ENCODE measurements at places on chromosomes 5 and 9. TPM values are rescaled to one million over a fixed set of nuclear protein-coding genes. Genes with fewer than 3 reads are reported as not detected.

GRCh38 chr9:6930827-6931226 is 173.1 kb downstream of the KDM4C start:
- H3K4me3 ChIP-seq: peak overlapping the region; percentile 28
- H3K4me1 ChIP-seq: peaks cover 32% of the 10 kb centered on the region
- DNase-seq: peak; percentile 78
- H3K27me3 ChIP-seq: no peaks in the 10 kb centered on the region
- no peaks in the 10 kb centered on the region for H3K36me3 ChIP-seq

Gene NTRK2
- total RNA-seq: not detected

DNA sequence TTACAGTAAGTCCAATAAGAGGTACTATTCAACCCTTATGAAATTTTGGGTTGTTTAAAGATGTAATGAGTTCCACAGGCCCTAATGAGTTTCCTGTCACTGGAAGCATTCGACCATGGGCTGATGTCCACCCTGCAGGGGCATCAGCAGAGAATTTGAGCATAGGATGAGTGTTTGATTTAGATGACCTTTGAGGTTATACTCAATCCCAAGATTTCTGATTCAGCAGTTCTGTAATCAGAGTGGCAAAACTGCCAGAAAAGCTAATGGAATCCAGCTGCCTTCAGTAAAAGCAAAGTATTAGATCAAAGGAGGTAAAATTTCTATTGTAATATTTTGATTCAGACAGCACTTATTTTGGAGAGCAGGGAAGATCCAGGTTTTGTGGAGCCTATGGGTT is 68.3 kb downstream of the COX7C start:
- no peaks in the 10 kb centered on the region for H3K36me3 ChIP-seq
- no peak overlapping the region for H3K4me3 ChIP-seq
- H3K27me3 ChIP-seq: 0 out of 2 replicates have a peak, but pooled peaks cover 6% of the 10 kb centered on the region
- no peak overlapping the region for H3K27ac ChIP-seq
- H3K4me1 ChIP-seq: no peaks in the 10 kb centered on the region

- no peak overlapping the region for H3K4me3 ChIP-seq
- no peak overlapping the region for H3K27ac ChIP-seq
- DNase-seq: no peak
- no peaks in the 10 kb centered on the region for H3K4me1 ChIP-seq
- no peaks in the 10 kb centered on the region for H3K27me3 ChIP-seq
- H3K36me3 ChIP-seq: no peaks in the 10 kb centered on the region
Observed at GRCh38 chr9:9341203-9341602, 1271.6 kb downstream of the PTPRD start.

- DNase-seq: peak; percentile 84
- H3K27ac ChIP-seq: no peak overlapping the region
- H3K36me3 ChIP-seq: no peaks in the 10 kb centered on the region
- H3K4me3 ChIP-seq: no peak overlapping the region
- H3K27me3 ChIP-seq: peaks cover 16% of the 10 kb centered on the region
Observed at GRCh38 chr5:176676361-176676824, 29.1 kb downstream of the TSPAN17 start.

DNA sequence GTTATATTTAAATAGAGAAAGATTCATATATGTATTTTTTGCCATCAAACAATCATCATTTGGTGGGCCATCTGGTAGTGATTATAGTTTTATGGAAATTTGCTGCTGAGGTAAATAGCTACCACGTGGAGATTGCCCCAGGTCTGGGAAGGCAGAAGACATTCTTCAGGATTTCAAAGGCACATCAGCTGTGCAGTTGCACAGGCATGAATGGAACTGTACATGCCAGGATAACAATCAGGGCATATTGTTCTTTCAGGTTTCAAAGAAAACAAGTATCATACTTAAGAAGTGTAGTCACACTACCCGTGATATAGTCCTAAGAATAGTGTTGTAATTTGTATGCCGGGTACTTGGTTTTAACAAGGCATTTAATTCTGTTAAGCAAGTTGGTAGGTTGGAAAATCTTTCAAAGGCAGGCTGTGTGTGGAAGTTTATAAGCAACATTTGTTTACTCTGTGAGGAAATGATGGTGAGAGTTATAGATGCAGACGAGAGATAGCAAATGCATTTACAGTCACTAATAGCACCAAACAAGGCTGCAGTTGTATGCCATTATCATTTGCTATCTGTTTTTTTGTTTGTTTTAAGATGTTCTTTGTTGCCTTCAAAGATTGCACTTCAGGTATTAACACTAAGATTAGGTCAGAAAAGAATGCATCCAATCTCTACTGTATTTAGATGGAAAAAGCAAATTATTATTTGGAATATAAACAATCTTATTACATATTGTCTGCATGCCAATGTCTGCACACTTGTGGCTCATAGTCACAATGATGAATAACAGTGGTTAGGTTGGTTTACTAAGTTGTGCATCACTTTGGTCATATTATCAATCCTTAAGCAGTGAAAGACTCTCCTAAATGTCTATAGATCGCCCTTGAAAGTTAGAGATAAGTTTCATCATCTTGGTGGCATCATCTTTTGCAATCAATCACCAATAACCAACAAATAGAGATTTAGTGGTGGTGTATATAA is 55.3 kb downstream of the RPS23 start:
- H3K27me3 ChIP-seq: no peaks in the 10 kb centered on the region
- 0 out of 2 replicates have a peak, but pooled peaks cover 3% of the 10 kb centered on the region for H3K4me1 ChIP-seq
- peak; percentile 10 for DNase-seq
- no peak overlapping the region for H3K4me3 ChIP-seq
- no peak overlapping the region for H3K27ac ChIP-seq

DNA sequence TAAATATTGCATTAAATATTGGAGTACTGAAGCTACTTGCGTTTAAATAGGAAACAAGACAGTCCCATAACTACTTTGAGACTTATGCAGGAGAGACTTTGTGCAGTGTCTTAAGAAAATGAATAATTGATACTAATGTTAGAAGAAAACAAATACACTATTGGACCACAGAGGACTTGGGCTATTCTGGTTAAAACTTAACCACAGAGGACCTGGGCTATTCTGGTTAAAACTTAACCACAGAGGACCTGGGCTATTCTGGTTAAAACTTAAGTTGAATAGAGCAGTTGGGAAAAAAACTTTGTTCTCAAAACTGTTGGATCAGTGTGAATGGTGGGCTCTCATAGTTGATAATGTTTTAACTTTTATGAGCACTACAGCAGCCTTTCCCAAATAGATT is 141.7 kb downstream of the WDR70 start:
- no peak for DNase-seq
- H3K4me1 ChIP-seq: no peaks in the 10 kb centered on the region
- no peak overlapping the region for H3K4me3 ChIP-seq

Gene SPATA9
- not detected for total RNA-seq

DNA sequence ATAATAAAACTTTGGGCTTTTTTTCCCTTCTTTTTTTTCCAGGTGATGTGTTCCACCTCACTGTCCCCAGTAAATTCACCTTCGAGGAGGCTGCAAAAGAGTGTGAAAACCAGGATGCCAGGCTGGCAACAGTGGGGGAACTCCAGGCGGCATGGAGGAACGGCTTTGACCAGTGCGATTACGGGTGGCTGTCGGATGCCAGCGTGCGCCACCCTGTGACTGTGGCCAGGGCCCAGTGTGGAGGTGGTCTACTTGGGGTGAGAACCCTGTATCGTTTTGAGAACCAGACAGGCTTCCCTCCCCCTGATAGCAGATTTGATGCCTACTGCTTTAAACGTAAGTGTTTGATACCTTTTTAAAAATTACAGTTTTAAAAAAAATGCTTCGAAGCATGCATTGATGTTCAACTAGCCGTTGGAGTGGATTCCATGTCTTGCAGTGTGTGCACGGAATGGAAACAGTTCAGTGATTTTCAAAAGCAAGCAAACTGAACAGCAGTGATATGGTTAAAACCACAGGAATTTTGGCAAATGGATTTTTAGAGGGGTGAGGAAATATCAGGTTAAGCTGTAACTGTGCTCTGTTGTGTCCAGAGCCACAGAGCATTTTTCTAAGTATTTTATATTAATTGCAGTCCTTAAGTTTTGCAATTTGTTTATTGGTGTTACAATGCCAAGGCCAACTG is 40.7 kb downstream of the VCAN start:
- H3K27ac ChIP-seq: no peak overlapping the region
- H3K4me3 ChIP-seq: no peak overlapping the region
- H3K36me3 ChIP-seq: peaks cover 33% of the 10 kb centered on the region
- H3K4me1 ChIP-seq: peaks cover 11% of the 10 kb centered on the region
- H3K27me3 ChIP-seq: no peaks in the 10 kb centered on the region
- no peak for DNase-seq

Gene GNA14
- not detected for total RNA-seq

DNA sequence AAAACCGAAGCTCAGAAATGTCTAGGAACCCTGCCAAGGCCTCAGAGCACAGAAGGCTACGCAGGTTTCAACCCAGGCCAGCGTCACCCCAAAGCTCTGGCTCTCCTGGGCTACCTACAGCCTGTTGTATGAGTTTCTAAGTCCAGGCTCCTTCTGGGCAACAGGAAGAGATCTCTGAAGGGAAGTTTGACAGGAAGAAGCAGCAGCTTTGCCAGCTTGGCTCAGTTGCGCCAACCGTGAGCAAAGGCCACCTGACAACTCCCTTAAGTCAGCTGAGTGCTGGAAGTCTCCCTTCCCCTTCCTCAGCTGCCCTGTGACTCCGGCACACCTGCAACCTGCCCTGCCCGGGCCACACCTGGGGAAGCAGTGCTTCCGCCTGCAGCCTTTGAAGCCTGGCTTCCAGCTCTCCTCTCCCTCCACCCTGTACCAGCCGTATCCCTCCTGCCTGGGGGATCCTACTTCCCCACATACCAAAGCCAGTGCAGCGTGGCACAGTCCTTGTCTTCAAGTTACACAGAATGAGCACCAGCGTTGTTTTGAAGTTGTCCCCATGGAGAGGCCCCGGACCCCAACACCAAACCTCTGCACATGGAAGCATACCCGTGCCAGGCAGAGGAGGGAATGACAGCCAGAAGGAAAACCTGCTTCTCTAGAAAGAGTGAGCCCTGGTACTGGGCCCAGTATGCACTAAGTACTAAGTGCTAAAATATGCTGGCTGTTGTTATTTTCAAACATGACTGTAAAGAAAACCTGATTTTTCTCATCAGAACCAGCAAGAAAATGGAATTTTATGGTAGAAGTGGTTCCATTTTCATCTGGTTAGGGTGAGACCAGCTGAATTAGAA is 36.5 kb downstream of the SHB start:
- no peaks in the 10 kb centered on the region for H3K36me3 ChIP-seq
- H3K27me3 ChIP-seq: no peaks in the 10 kb centered on the region
- H3K4me1 ChIP-seq: peaks cover 27% of the 10 kb centered on the region
- H3K27ac ChIP-seq: no peak overlapping the region
- peak; percentile 38 for DNase-seq

DNA sequence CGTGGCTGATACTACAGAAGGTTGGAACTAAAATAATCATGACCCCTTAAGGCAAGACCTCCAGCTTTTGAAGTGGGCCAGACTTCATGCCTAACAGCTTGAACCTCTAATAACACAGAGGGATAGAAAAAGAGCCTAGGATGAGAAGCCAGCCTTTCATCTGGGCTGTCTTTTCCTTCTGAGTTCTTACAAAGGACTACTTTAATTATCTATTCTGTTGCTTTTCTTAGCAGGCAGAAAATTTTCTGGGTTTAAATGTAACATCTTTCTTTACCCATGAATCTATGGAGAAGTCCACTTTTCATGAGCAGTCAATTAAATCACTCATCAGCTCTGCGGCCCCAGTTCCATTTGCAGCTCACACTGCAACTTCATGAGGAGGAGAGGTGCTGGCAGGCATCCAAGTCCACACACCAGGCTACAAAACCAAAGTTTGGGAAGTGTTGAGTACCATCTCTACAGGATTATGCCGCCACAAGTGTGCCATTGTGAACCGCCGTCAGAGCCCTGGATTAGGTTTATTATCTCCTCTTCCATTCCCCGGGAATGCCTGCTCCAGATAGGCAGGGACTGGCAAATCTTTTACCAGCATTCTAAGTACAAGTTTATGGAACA is 192.0 kb downstream of the TLE4 start:
- H3K4me3 ChIP-seq: no peak overlapping the region
- peak; percentile 19 for DNase-seq
- no peak overlapping the region for H3K27ac ChIP-seq
- no peaks in the 10 kb centered on the region for H3K27me3 ChIP-seq
- H3K4me1 ChIP-seq: peaks cover 6% of the 10 kb centered on the region

Gene ISL1
- total RNA-seq: not detected

Gene GRXCR2
- total RNA-seq: not detected
